ENCODE measurements at places on chromosomes 3 and 15.

DNA sequence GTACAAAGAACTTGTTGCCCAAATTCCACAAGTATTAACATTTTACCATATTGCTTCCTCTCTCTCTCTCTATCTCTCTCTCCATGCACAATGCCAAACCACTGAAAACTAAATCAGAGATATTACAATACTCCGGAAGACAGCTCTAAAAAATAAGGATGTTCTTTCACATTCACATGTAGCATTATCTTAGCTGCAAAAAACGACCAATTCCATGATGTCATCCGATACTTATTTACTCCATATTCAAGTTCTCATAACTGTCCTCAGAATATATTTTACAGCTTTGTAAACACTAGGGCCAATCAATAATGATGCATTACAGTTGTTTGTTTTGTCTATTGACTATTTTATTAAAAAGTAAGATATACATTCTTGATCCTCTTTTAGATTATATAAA, 7.7 kb upstream of the PRR23E start:
- peaks cover 1% of the 10 kb centered on the region for H3K27me3 ChIP-seq
- no peaks in the 10 kb centered on the region for H3K4me1 ChIP-seq
- no peak overlapping the region for H3K27ac ChIP-seq

GRCh38 chr3:27657871-27658270, 64.3 kb downstream of the EOMES start:
- no peak for DNase-seq
- no peaks in the 10 kb centered on the region for H3K36me3 ChIP-seq
- H3K27me3 ChIP-seq: no peaks in the 10 kb centered on the region
- H3K4me3 ChIP-seq: no peak overlapping the region
- no peak overlapping the region for H3K27ac ChIP-seq

GRCh38 chr3:183991403-183991802, 26.3 kb downstream of the ABCC5 start:
- no peak overlapping the region for H3K4me3 ChIP-seq
- no peaks in the 10 kb centered on the region for H3K4me1 ChIP-seq
- no peak for DNase-seq
- H3K36me3 ChIP-seq: peaks cover 24% of the 10 kb centered on the region
- no peak overlapping the region for H3K27ac ChIP-seq

GRCh38 chr15:36808411-36809160, 229.2 kb downstream of the CDIN1 start:
- no peaks in the 10 kb centered on the region for H3K27me3 ChIP-seq
- DNase-seq: no peak
- H3K4me3 ChIP-seq: no peak overlapping the region
- H3K36me3 ChIP-seq: peaks cover 7% of the 10 kb centered on the region

DNA sequence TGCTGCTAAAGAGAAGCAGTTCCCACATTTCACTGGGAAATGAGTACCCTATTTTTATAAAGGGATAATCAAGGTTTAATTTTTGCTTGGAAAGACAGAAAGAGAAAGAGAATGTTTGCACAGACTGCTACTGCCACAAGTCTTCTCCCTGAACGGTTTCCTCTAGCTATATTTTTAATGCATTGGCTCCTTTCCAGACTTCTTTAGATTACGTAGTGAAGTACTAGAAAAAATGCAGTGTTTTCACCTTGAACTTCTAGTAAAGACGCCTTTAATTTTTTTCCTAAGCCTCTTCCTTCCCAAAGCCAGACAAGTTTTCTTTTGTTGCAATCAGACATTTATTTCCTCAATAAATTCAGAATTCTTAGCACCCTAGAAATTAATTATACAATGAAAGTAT, 248.3 kb upstream of the CCDC54 start:
- H3K4me1 ChIP-seq: no peaks in the 10 kb centered on the region
- H3K36me3 ChIP-seq: no peaks in the 10 kb centered on the region
- no peak overlapping the region for H3K4me3 ChIP-seq

- no peak for DNase-seq
- H3K27me3 ChIP-seq: no peaks in the 10 kb centered on the region
- H3K4me3 ChIP-seq: no peak overlapping the region
- no peak overlapping the region for H3K27ac ChIP-seq
- no peaks in the 10 kb centered on the region for H3K36me3 ChIP-seq
These were observed 116.2 kb downstream of the MFSD1 start for GRCh38 chr3:158918008-158918407.

DNA sequence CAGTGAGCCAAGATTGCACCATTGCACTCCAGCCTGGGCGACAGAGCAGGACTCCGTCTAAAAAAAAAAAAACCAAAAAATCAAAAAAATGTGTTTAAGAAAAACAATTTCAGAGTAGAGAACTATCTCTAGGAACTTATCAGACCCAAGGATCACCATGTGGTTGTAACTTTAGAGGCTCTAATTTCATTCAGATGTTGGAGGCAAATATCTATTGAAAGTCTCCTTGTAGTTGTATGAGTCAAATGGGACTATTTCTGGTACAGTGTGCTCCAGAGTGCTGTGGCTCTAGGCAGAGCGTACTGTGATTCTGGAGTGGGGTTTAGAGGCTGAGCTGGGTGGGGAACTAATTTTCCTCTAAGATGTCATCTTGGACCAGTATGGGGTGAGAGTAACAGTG, 398.7 kb downstream of the SHQ1 start:
- peaks cover 28% of the 10 kb centered on the region for H3K27me3 ChIP-seq
- no peak for DNase-seq
- H3K4me1 ChIP-seq: peaks cover 25% of the 10 kb centered on the region
- no peak overlapping the region for H3K4me3 ChIP-seq
- H3K36me3 ChIP-seq: peaks cover 9% of the 10 kb centered on the region
- H3K27ac ChIP-seq: no peak overlapping the region

GRCh38 chr3:115062009-115062408, 85.1 kb downstream of the ZBTB20 start:
- no peaks in the 10 kb centered on the region for H3K4me1 ChIP-seq
- no peaks in the 10 kb centered on the region for H3K27me3 ChIP-seq
- H3K27ac ChIP-seq: no peak overlapping the region
- H3K36me3 ChIP-seq: peaks cover 28% of the 10 kb centered on the region
- no peak overlapping the region for H3K4me3 ChIP-seq
- no peak for DNase-seq

GRCh38 chr15:63908991-63909390, 75.2 kb upstream of the HERC1 start:
- peaks cover 24% of the 10 kb centered on the region for H3K4me1 ChIP-seq
- no peak overlapping the region for H3K4me3 ChIP-seq
- H3K36me3 ChIP-seq: no peaks in the 10 kb centered on the region
- no peaks in the 10 kb centered on the region for H3K27me3 ChIP-seq

DNA sequence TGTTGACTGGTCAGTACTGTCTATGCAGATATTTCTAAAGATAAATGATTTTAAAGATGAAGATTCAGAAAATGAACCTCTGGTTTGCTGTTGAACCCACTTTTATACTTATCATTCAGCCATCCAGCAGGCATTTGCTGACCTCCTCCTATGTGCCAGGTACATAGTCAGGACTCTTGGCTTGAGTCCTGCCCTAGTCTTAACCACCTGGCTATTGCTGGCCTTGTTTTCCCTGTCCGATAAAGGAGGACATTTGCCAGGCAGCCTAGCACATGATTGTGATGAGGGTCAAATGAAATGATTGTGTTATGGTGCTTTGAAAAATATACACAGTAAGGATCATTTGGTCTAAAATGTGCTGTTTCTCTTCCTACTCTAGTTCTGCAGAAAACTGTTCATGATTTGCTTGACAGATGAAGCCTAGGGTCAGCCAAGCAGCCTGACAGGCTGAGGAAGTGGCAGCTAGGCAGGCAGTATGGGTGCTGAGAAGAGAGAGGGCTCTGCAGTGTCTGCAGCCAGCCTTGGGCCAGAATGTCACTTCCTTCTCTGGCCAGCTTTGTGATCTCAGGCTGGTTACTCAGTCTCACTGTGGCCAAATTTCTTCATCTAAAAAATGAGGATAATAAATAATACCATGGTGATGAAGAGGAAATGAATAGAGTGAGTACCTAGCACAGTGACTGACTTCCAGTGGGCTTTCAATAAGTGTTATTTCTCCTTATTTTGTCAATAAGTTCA, 13.8 kb downstream of the EXOSC7 start:
- no peak overlapping the region for H3K27ac ChIP-seq
- DNase-seq: no peak
- no peaks in the 10 kb centered on the region for H3K27me3 ChIP-seq
- no peak overlapping the region for H3K4me3 ChIP-seq
- peaks cover 5% of the 10 kb centered on the region for H3K4me1 ChIP-seq

GRCh38 chr15:33211176-33211808, 16.8 kb upstream of the FMN1 start:
- H3K4me3 ChIP-seq: no peak overlapping the region
- H3K27ac ChIP-seq: no peak overlapping the region
- no peaks in the 10 kb centered on the region for H3K4me1 ChIP-seq
- DNase-seq: no peak

GRCh38 chr3:39146611-39147591, 6.5 kb downstream of the CSRNP1 start:
- H3K4me3 ChIP-seq: peak overlapping the region; percentile 98
- peak overlapping the region; percentile 99 for H3K27ac ChIP-seq
- no peak for DNase-seq
- peaks cover 55% of the 10 kb centered on the region for H3K36me3 ChIP-seq
- peaks cover 81% of the 10 kb centered on the region for H3K4me1 ChIP-seq

GRCh38 chr15:67117370-67117769, 52.0 kb downstream of the SMAD3 start:
- DNase-seq: no peak
- peaks cover 7% of the 10 kb centered on the region for H3K36me3 ChIP-seq
- H3K4me1 ChIP-seq: peaks cover 94% of the 10 kb centered on the region
- peak overlapping the region; percentile 55 for H3K4me3 ChIP-seq

GRCh38 chr3:183081459-183082183, 17.7 kb downstream of the MCCC1 start:
- no peaks in the 10 kb centered on the region for H3K27me3 ChIP-seq
- H3K27ac ChIP-seq: no peak overlapping the region
- no peaks in the 10 kb centered on the region for H3K4me1 ChIP-seq
- H3K4me3 ChIP-seq: no peak overlapping the region
- DNase-seq: no peak

DNA sequence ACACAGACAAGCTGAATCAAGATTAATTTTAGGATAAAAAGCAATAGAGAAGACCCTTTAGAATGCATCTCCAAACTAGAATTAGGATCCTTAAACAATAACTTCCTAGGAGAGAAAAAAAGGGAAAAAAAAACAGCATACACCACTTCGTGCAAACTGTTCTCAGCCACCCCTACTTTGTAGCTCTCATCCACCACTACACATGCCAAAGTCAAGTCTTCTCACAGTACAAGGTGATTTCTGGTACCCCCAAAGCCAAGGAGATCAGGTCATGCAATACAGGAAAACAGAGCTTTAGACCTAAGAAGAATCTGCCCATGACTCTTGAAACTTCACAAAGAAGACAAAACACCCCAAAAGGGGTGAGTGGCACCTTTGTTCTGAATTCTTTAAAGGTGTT, 166.9 kb downstream of the SUCNR1 start:
- no peak overlapping the region for H3K27ac ChIP-seq
- H3K4me1 ChIP-seq: peaks cover 9% of the 10 kb centered on the region
- H3K36me3 ChIP-seq: peaks cover 1% of the 10 kb centered on the region

- H3K36me3 ChIP-seq: no peaks in the 10 kb centered on the region
- H3K4me1 ChIP-seq: no peaks in the 10 kb centered on the region
- H3K27me3 ChIP-seq: peaks cover 11% of the 10 kb centered on the region
- H3K27ac ChIP-seq: no peak overlapping the region
These were observed 287.3 kb downstream of the XXYLT1 start for GRCh38 chr3:194983620-194984019.

DNA sequence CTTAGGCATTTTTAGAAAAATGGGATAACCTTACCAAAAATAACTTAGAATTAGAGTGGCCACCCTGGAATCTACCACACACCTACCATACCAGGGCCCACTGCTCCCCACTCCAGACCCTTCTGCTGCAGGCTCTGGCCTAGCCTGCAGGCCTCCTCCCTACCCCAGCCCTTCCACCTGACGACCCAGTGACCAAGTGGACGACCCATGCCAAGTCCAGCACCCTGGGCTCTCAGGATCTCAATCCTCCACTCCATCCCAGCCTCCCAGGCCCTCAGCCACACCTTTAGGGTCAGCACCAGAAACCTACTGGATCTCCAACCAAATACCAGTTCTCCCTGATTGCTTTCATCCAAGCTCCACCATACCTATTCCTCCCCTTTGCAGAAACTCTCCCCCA, 145.8 kb downstream of the TPRA1 start:
- no peak overlapping the region for H3K27ac ChIP-seq
- no peak for DNase-seq
- no peak overlapping the region for H3K4me3 ChIP-seq

DNA sequence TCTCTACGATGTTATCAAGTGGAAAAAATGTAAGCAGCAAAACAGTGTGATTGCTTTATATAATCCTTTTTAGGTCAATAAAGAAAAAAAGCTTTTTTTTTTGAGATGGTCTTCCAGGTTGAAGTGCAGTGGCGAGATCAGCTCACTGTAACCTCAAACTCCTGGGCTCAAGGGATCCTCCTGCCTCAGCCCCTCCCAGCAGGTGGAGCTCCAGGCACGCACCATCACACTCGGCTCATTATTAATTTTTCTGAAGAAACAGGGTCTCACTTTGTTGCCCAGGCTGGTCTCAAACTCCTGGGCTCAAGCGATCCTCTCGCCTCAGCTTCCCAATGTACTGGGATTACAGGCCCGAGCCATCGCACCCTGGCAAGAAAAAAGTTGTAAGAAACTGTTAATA, 17.3 kb downstream of the RNF168 start:
- peaks cover 45% of the 10 kb centered on the region for H3K36me3 ChIP-seq
- no peak overlapping the region for H3K4me3 ChIP-seq
- no peak overlapping the region for H3K27ac ChIP-seq
- no peaks in the 10 kb centered on the region for H3K27me3 ChIP-seq
- no peak for DNase-seq

DNA sequence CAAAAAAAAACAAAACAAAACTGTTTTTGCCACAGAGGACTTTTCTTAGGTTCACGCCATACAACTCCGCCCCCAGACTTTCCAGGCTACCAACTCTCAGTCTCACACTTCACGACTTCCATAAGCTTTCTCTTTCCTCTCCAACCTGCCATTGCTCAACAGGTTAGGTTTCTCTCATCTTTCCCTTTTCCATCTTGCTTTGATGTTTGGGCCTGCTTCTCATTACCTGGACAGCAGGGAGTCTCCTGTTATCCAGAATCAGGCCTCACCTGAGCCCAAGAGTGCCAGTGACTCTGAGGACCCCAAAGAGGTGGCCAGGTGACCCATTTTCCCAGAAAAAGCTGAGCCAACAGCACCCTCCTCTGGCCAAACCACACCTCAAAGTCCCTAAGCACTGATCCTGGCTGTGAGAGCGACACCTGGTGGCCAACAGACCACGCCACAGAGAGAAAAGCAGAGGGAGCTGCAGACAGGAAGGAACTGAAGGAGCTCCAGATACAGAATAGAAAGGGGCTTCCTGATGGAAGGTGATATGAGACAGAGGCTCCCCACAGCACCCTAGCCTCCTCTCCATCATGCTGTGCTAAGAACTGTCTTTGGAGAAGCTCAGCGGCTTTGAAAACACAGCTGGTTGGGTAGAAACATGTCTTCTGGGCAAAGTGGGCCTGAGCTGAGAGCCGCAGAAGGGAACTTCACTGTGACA, 4.0 kb downstream of the CCDC51 start:
- DNase-seq: peak; percentile 68
- H3K4me1 ChIP-seq: peaks cover 31% of the 10 kb centered on the region
- H3K27ac ChIP-seq: no peak overlapping the region
- no peak overlapping the region for H3K4me3 ChIP-seq

Measured in activated B cell treated with CpG ODN at 0.5 μM for 24 hours (primary cell).